Activated CD8-positive, alpha-beta memory T cell treated with anti-CD3 and anti-CD28 coated beads, Interleukin-2, amount 10 ng/mL, durations not matched to agents 7 days and 5 days (primary cell): ENCODE measurements at places on chromosomes 1 and 21.

GRCh38 chr1:190320952-190321351 is 156.7 kb downstream of the BRINP3 start:
- no peak for DNase-seq

DNA sequence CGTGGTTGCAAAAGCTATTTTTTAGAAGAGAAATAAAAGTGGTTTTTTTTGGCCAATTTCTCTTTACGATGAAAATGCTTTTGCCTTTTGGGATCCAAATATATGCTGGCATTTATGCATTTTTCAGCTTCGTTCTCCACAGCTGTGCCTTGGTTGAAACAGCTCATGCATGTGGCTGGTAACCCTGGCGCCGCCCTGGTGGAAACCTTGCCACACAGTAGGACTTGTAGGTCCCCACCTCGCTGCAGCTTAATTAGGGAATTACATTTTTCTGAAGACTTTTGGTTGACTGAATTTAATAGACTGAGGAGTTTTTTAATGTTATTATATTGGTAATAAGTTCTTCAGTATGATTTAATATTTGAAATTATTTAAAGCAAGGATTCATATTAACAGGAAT is 12.7 kb upstream of the PCP4 start:
- DNase-seq, result no peak

DNA sequence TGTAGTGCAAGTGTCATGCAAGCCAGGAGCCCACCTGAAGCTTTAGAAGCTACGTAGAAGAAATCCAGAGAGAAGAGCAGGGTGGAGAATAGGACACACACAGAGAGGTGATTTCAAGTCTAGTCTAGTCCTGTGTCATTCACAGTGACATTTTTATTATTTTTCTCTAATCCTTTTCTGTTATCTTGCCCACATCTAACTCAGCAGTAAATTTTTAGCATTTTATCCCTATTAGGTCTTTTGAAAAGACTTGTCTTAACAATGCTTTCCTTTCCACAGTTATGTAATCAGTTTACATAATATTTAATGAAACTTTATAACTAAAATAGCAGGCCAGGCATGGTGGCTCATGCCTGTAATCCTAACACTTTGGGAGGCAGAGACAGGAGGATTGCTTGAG is 198.6 kb downstream of the ADGRL2 start:
- no peak for DNase-seq

DNA sequence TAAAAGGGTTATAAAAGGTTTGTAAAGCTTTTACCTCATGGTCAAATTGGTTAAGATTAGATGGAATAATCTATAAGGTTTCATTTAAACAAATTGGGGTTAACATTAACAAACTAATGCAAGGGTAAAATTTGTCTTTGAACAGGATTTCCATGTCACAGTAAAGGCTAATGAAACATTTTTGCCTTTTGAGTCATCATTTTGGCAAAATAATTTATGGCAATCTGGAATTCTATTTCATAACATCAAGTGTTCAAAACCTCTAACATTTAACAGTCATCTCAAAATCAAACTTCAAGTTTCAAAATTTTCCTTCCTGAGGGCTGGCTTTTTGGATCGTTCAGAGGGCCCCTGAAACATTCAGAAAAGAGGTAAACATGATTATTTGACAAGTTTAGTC is 6.6 kb upstream of the CD46 start:
- DNase-seq, result no peak

DNA sequence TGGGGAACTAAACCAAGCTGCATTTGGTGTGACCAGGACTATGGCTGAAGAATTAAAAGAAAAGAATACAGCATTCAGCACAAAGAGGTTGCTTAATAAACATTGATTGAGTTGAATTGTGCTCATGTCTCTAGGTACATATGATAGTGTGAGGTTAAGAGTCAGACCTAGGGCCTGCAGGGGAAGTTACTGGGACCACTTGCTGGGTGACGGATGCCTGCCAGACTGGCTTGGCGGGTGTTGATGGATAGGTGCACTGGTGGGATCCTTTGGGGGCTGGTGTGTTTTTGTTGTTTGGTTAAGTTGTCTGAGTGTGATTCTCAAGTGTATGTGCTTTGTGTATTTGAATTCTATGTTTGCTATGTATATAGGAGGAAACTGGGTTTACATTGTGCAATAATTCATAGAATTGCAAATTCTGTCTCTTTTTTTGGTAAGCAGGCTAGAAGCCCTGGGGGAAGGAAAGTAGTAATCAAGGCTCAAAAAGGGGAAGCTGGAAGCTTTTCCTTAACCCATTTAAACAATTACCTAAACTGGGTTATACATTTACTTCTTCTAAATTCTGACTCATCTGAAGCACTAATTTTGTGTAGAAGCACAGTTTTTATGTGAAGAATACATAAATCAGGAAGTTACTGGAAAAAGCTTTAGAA is 1.8 kb downstream of the CD101 start:
- no peak for DNase-seq

DNA sequence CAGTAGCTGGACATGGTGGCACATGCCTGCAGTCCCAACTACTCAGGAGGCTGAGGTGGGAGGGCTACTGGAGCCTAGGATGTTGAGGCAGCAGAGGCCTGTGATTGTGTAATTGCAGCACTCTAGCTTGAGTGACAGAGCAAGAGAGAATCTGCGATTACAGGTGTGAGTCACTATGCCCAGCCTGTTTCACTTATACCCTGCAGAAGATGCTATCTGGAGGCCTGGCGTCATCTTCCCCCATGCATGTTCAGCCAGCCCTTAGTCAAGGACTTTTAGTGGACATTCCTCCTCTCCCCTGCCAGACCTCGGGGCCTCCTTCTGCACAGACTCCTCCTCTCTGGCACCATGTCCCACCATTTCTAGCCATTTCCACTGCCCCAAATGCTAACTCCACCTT is 36.3 kb upstream of the RCC2 start:
- no peak for DNase-seq

GRCh38 chr1:182889997-182890396 is 50.9 kb downstream of the DHX9 start:
- peak; percentile 78 for DNase-seq

GRCh38 chr1:161179698-161180097 is 2.4 kb upstream of the B4GALT3 start:
- DNase-seq, result no peak

- DNase-seq, result no peak
Measured at GRCh38 chr1:174134003-174134659, 25.2 kb upstream of the RABGAP1L start.

DNA sequence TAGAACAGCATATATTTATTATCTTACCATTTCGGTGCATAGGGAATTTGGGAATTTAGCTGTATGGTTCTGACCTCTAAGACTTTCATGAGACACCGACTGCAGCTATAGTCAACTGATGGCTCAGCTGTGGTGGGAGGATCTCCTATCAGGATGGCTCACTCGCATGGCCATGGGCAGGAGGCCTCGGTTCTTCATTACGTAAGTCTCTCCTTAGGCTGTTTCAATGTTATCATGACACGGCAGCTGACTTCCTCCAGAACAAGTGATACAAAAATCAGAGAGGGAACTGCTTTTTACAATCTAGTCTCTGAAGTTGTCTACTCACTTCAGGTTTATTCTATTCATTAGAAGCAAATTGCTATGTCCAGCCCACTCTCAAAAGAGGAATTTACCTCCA is 13.3 kb upstream of the CAPN8 start:
- no peak for DNase-seq

- no peak for DNase-seq
Measured at GRCh38 chr1:243667591-243667990, 182.5 kb downstream of the AKT3 start.

GRCh38 chr1:204685236-204686006 is at the start of gene LRRN2:
Gene LRRN2 (minus strand): TSS chr1:204685738. CDS start chr1:204619992, 65,746 bp downstream.
- no peak for DNase-seq

GRCh38 chr1:201828820-201829774 is at the start of gene IPO9:
Gene IPO9 (plus strand): TSS chr1:201829157. CDS start chr1:201829210, 53 bp downstream.
- DNase-seq, result peak; percentile 96

GRCh38 chr1:227749225-227749624 is 14.0 kb downstream of the SNAP47 start:
- no peak for DNase-seq

DNA sequence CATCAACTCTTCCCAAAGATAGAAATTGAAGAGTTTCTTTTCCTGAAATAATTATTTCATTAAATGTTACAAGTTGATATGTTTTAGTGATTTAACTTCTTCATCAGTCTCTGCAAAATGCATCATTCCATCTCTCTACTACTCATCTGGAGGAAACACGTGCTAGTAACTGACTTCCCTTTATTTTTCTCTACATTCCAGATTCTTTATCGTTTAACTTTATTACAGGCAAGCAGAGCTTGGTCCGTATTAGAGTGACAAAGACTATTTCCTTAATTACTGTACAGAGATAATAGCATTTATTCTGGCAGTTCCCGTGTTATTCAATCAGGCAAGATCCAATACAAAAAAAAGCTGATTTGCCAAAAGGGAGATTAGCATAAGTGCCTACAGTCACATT is 88.6 kb downstream of the TM2D1 start:
- no peak for DNase-seq

DNA sequence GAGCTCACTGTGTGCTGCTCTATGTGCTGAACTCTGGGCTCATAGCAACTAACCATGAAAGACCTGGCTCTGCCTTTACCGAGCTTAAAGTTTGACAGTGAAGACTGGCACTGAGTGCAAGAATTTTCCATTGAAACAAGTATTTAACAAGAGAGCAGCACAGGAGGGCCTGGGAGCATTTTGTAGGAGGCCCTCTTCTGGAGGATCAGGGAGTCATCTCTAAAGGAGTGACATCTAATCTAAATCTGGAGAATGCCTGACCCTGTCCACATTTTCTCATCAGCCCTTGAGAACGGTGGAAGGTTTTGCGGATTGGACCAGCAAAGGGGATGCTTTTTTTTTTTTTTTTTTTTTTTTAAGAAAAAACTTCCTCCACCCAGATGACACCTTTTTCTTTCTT is 150.8 kb downstream of the ROR1 start:
- no peak for DNase-seq

GRCh38 chr1:1627261-1627828 is 4.6 kb upstream of the MMP23B start:
- DNase-seq, result peak; percentile 43

- DNase-seq, result no peak
Measured at GRCh38 chr1:16073490-16074119, at the start of gene FAM131C. Gene FAM131C (minus strand): TSS chr1:16073651. CDS start chr1:16073442, 209 bp downstream.

DNA sequence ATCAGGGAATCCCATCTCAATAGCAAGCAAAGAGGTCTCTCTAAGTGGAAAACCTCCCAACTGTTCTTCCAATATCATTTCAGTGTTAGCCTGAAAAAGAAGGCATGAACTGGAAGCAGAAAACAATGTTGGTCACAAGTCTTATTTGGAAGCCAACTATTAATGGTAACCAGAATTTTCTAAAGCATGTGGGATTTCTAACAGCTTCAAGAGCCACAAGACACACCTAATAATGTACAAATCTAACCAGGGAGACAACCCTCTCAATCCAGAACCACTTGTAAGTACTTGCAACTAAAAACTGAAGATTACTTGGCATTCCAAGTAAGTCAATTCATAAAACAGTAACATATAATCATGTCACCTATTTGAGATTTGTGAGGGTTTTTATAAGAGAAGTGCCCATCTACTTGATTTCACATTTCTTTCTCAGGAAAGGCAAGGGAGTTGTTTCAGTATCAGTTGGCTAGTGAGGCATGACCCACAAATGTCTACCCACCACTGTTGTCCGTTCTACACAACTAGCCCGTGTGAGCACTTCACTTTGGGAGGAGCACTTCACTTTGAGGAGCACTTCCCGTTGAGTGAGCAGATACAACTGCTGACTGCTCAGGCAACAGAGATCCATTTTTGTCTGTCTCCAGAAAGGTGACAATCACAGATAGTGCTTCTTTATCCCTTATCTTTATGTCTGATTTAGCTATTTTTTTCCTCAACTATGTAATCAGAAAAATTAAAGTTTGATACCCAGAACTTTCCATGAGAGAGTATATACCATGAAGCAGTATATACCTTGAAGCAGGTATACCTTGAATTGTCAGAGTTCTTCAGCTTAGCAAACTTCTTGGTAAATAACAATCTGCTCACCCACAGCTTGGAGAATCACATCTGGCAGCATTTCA is 11.1 kb downstream of the STX6 start:
- DNase-seq, result no peak

DNA sequence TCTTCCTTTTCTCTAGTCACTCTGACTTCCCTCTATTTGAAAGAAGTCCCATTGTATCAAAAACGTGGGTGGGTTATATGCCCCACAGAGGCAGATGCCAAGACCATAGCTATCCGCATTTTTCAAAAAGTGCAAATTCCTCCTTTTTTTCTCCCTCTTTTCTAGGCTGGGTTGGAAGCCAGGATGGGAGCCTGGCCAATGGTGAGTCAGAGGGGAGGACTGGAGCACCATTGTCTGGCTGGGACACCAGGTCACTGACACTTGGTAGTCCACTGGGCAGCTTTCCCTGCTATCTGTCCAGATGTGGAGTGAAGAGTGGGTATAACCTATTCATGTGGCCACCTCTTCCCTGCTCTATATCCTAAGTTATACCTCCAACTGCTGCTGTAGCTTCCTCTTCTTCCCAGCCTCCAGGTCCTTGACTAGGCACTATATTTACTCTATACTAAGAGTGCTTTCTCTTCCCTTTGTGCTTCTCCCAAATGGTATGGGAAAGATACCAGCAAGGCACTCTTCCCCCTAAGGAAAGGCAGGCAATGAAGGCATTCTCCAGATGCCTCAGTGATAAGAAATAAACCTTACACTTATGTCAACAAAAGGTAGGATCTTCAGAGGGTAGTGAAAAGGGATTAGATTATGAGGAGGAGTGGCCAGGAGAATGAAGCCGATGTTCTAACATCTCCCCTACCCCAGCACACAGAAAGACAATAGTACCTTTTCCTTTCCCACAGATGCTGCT is 12.9 kb downstream of the PI4KB start:
- DNase-seq, result no peak

DNA sequence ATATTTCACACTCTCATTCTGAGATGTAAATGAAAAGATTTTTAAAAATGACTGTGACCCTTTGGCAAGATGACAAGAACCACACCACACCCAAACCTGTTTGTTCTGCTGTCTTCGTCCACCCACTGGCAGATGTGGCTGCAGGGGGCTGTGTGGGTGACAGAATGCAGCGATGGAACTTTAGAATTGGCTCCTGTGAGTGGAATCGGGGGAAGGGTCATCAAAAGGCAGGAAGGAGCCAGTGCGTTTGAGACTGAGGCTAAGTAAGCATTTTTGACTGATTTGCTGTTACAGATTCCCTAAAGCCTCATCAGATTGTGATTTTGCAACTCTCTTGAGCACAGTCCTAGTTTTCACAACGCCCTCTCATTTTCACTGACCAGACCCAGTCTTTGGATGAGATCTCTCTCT is 111.2 kb upstream of the ADGRL2 start:
- no peak for DNase-seq

DNA sequence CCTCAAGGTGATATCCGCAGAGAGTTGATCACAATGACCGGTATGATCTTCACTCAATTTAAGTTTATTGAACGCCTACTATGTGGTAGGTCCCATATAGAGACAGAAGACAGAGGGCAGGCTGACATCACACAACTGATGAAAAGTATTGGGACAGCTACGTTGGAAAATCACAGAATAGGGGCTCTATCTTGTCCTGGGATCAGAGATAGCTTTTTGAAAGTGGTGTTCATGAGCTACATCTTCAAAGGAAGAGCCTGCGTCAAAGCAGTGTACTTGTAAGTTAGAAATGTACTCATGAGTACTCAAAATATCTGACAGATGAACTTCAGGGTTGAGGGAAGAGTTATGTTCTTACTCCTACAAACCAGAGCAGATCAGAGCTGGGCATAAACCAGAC is 54.4 kb downstream of the GADD45A start:
- DNase-seq, result no peak

- DNase-seq, result peak; percentile 47
Measured at GRCh38 chr1:52424231-52424636, 19.8 kb downstream of the PRPF38A start.
